ENCODE measurements at places on chromosomes 16 and 17. TPM values are rescaled to one million over a fixed set of nuclear protein-coding genes. Genes with fewer than 3 reads are reported as not detected.

Gene KRT27
- total RNA-seq, result not detected

Gene KRT31
- total RNA-seq, result not detected

DNA sequence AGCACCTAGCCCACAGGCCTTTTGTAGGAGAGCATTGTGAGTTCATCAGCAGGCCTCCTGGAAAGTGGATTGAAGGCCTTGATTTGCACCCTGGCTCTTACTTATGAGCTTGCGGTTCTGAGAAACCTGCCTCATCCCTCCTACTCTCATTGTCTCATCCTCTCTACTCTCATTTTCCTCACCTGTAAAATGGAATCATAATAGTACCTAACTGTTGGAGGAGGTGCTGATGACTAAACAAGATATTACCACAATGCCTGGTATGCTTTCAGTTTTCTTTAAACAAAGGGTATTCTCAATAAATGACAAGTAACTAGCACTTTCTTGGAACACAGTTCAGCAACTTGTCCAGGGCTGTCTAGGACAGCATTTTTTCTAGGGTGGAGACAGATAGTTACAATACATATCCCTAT is 243.1 kb upstream of the MAF start:
- H3K27ac ChIP-seq, result no peak overlapping the region
- H3K27me3 ChIP-seq, result no peaks in the 10 kb centered on the region
- H3K4me3 ChIP-seq, result no peak overlapping the region
- peaks cover 3% of the 10 kb centered on the region for H3K36me3 ChIP-seq

DNA sequence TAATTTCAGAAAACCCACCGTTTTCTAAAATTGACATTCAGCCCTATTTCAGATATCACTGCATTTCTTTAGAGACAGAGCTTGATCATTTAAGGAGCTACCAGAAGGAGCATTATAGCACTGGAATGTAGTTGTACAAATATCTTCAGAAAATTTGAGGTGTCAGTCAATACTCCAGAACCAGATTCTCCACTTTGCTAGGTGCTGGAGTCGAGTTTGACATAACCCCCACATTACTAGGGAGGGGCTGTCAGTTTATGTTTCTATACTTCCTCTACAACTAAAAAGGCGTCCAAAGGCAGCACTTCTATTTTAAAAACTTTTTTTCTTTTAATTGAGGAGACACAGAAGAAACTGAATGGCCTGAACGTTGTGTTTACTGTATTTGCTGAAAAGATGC is 892 bp upstream of the KIAA0513 start:
- H3K4me1 ChIP-seq, result peaks cover 44% of the 10 kb centered on the region
- peaks cover 3% of the 10 kb centered on the region for H3K36me3 ChIP-seq
- H3K27ac ChIP-seq, result peak overlapping the region; percentile 71
- no peaks in the 10 kb centered on the region for H3K27me3 ChIP-seq

GRCh38 chr16:3934491-3935181 is 54.1 kb upstream of the CREBBP start:
- no peak for DNase-seq
- H3K4me1 ChIP-seq, result peaks cover 4% of the 10 kb centered on the region
- H3K27me3 ChIP-seq, result peaks cover 6% of the 10 kb centered on the region
- no peak overlapping the region for H3K4me3 ChIP-seq
- no peak overlapping the region for H3K27ac ChIP-seq
- H3K36me3 ChIP-seq, result no peaks in the 10 kb centered on the region

- peaks cover 31% of the 10 kb centered on the region for H3K4me1 ChIP-seq
- no peaks in the 10 kb centered on the region for H3K36me3 ChIP-seq
- no peaks in the 10 kb centered on the region for H3K27me3 ChIP-seq
- peak; percentile 22 for DNase-seq
- peak overlapping the region; percentile 92 for H3K4me3 ChIP-seq
These were observed 817 bp downstream of the PSKH1 start for GRCh38 chr16:67893743-67894399.

- no peak overlapping the region for H3K27ac ChIP-seq
- no peaks in the 10 kb centered on the region for H3K4me1 ChIP-seq
- H3K27me3 ChIP-seq, result no peaks in the 10 kb centered on the region
- DNase-seq, result no peak
- H3K4me3 ChIP-seq, result no peak overlapping the region
- peaks cover 7% of the 10 kb centered on the region for H3K36me3 ChIP-seq
These were observed 19.8 kb downstream of the CPD start for GRCh38 chr17:30398328-30399041.

Measured in activated CD4-positive, alpha-beta T cell treated with anti-CD3 and anti-CD28 coated beads, Interleukin-2, amount 10 ng/mL, durations not matched to agents 7 days and 5 days (primary cell).